ENCODE measurements at places on chromosomes 5 and 9. TPM values are rescaled to one million over a fixed set of nuclear protein-coding genes. Genes with fewer than 3 reads are reported as not detected.

DNA sequence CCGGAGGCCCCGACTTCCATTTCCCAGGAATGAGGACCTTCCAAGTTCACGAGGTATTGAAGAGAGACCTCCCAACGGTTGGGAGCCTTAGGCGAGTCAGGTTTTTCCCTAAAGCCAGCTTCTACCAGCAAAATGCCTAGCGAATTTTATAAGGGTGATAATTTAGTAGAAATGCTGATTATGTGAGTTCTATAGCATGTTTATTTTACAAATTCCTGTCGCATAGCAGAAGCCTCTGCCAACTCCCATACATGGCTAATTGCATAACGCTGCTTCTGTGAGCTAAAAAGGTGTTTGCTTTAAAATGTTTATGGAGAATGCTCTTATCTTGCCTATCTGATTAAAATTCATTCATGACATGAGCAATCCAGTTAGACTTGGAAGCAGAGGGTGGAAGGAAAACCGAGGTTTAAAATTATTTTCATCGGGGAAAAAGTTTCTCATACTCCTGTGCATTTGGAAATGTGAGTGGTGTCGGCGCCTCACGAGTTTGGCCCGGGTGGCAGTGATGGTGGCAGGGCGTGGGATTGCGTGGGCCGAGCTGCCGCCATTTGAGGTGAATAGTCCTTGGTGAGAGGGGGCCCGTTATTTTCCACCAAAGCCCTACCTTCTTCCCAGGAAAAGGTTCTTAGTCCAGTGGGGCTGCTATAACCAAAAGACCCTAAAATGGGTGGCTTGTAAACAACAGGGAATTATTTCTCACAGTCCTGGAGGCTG is 104.4 kb upstream of the FCN2 start:
- DNase-seq: no peak

DNA sequence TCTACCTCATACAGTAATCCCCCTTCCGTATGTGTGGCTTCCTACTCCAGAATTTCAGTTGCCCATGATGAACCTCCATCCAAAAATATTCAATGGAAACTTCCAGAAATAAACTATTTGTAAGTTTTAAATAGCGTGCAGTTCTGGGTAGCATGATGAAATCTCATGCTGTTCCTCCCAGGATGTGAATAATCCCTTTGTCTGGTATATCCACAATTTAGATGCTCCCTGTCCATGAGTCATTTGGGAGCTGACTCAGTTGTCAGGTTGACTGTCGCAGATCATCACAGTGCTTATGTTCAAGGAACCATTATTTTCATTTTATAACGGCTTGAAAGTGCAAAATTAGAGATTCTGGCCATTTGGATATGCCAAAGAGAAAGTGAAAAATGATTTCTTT is 290.1 kb upstream of the CDH9 start:
- no peak for DNase-seq

- DNase-seq: peak; percentile 75
Observed at GRCh38 chr9:109498195-109499092, at the start of gene PTPN3. Gene PTPN3 (minus strand): TSS chr9:109498307. CDS start chr9:109463434, 34,873 bp downstream.

DNA sequence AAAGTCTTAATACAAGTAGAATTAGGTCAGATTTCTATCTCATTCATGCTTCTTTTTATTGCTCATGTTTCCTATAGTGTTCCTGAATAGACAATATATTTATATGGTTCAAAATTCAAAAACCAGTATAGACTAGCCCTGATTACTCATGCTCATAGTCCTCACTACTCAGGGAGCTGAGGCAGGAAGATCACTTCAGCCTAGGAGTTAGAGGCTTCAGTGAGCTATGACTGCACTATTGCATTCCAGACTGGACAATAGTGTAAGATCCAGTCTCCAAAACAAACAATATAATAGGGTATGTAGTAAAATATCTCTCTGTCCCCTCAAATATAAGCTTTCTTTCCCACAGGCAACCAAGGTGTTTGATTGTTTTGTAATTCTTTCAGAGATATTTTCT is 2.4 kb downstream of the ANKRD31 start:
- DNase-seq: no peak

- DNase-seq: no peak
Observed at GRCh38 chr9:38401994-38402393, 9.5 kb downstream of the ALDH1B1 start.

GRCh38 chr9:92807031-92807756 is 42.6 kb upstream of the BICD2 start:
- no peak for DNase-seq

GRCh38 chr5:74243634-74244033 is 396.9 kb downstream of the ENC1 start:
- DNase-seq: no peak

DNA sequence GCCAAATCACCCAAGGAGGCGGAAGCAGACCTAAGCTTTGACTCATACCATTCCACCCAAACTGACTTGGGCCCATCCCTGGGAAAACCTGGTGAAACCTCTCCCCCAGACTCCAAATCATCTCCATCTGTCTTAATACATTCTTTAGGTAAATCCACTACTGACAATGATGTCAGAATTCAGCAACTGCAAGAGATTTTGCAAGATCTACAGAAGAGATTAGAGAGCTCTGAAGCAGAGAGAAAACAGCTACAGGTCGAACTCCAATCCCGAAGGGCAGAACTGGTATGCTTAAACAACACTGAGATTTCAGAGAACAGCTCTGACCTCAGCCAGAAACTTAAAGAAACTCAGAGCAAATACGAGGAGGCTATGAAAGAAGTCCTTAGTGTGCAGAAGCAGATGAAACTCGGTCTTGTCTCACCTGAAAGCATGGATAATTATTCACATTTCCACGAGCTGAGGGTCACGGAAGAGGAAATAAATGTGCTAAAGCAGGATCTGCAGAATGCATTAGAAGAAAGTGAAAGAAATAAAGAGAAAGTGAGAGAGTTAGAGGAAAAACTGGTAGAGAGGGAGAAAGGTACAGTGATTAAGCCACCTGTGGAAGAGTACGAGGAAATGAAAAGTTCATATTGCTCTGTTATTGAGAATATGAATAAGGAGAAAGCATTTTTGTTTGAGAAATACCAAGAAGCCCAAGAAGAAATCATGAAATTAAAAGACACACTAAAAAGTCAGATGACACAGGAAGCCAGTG is 15.8 kb upstream of the TTC23L start:
- DNase-seq: no peak

- DNase-seq: no peak
Observed at GRCh38 chr5:173673295-173674101, 57.0 kb upstream of the BOD1 start.

DNA sequence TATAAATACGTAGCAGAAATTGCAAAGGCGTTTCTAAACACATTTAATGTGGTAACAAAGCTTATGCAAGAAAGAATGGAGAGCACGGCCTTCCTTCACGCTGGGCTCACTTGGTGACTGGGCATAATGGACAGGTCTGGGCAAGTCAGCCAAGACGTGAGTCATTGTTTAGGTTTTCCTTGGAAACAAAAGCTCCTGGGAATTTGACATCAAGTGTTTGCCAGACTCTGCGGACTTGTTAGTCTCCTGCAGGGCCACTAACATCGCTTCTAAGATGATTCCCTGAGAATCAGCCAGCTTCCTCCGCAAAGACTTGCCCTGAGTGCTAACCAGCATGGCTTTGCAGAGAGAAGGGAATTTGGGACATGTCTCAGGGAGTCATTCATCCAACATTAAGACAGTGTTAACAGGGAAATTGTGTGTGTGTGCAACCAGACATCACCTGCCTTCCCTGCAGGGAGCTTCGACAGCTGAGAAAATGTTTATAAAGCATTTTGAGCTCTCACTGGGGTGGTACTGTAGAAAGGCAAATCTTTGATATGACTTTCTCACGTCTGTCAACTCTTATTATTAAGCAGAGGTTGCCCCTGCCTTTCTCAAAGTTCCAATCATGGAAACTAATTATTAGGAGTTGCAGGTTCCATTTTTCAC is 182.5 kb downstream of the NTRK2 start:
- DNase-seq: peak; percentile 55

- no peak for DNase-seq
Observed at GRCh38 chr5:32462618-32463017, 18.1 kb upstream of the ZFR start.

- no peak for DNase-seq
Observed at GRCh38 chr5:9869616-9870288, 239.6 kb upstream of the TAS2R1 start.

DNA sequence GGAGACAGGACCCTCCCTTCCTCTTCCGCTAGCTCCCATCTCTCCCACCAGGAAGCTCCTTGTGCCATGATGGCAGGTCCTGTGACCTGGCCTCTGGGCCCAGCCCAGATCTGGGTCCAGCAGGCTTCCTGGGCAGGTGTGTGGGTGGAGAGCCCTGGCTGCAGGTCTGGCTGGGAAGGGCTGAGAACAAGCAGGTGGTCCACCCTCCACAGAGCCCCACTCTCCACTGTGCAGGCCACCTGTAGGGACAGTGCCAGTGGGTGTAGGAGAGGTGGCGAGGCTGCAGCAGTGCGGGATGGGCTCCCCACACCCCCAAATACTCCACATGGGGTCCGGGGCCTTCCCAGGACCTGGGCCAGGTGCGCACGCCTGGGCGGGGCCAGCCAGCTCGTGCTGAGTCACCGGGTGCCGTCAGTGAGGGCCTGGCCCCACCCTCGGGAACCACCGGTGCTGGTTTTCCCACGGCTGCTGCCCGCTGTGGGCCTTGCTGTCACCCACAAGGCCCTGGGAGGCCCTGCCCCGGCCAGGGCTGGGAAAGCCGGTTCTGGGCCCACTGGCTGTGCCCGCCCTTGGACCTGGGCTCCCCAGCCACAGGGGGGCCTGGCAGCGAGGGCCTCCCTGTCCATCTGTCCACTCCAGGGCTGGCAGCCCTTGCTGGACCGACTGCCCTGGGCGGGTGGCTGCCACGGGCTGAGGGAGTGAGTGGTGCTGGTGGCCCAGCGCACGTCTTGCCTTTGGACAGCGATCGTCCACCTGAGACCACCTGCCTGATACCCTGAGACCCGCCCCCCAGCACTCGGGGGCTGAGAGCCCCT is 9.3 kb upstream of the NRARP start:
- peak; percentile 62 for DNase-seq

GRCh38 chr5:163894645-163895044 is 389.2 kb downstream of the MAT2B start:
- no peak for DNase-seq

DNA sequence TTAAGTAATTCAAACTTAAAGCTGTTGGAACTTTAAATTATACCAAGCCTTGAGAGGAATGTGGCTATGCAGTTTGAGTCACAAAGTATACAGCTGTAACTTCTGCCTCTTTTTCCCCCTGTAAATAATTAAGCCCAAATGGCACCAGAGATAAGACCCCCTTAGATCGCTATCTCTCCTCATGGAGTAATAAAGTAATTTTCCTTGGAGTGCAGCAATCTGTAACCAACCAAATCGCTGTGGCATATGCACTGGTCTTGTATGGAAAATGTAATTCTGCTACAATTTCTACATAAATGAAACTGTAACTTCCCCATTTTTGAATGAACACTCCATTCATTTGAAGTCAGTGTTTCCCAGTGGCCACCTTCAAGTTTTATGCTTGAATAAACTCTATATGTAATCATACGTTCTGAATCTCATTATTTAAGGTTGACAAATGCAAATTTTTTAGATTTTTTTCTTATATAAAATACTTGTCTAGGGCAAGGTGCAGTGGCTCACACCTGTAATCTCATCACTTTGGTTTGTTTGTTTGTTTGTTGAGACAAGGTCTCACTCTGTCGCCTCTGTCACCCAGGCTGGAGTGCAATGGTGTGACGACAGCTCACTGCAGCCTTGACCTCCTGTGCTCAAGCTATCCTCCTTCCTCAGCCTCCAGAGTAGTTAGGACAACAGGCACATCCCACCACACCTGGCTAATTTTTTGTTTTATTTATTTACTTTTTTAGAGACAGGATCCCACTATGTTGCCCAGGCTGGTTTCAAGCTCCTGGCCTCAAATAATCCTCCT is 12.3 kb downstream of the SUSD1 start:
- no peak for DNase-seq

DNA sequence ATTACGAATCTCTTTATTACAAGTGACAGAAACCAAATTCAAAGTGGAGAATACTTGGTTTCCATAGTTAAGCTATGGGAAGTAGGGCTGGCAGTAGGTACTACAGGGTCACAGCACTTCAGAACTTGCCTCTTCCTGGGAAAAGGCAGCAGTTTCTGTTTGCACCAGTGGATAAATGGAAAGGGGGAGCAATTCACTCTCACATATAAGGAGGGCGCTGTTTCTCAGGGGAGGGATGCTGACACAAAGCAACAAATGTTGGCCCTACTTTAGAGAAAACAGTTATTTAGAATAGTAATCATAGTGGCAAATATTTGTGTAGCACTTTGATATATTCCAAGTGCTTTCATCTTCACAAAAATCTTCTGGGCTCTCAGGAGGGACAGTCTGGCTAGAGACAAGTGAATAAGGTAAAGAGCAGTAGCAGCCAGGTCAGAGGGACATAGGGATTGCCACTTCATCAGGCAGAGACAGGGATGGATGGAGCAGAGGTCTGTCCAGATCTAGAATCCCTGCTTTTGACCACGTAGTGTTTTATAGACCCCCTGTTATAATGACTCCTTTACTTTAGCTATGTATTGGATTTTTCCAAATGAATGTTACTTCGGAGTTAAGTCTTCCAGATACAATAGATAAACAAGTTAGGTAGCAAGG is 554.8 kb upstream of the SGCD start:
- DNase-seq: no peak

DNA sequence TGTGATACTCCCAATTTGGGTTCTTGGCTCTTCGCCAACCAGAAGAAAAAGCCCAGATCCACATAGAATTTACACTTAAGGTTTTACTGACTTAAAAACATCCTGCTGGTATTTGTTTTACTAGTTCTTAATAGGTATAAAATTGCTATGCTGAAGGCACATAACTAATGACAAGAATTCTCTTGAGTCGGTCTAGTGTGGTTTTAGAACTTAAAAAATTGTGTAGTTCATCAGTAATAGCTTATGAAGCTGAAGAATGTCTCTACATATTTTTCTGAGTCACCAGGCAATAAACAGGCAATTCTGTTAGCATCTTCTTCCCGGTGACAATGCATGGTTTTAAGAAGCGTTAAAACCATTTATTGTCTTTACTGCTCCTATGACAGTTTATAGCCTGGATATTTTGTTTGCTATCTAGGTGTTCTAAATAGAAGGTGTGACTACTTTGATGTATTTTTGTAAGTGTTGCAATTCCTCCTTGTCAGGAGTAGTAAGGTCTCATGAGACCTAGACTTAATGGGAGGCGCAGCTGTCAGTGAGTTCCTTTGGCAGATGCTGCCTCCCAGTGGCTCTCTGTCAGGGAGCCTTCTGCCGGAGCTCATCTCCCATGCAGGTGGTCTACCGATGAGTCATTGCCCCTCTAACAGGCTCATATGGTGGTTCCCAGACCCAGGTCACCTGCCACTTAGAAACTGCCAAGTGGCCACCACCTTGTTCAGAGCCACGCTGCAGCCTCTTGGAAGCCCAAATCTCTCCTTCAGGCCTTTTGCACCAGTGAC is 173.8 kb downstream of the MAST4 start:
- DNase-seq: peak; percentile 55

GRCh38 chr9:78807286-78807685 is 510.4 kb downstream of the PSAT1 start:
- DNase-seq: no peak

The NMUR2 gene
- not detected for total RNA-seq

The SOHLH1 gene
- total RNA-seq: not detected

The PCDHGA5 gene
- 4.7 TPM for total RNA-seq

The OSTF1 gene
- total RNA-seq: 26.4 TPM

The CER1 gene
- not detected for total RNA-seq

The PFN3 gene
- not detected for total RNA-seq

The DMRTA1 gene
- 0.59 TPM for total RNA-seq

The NPR3 gene
- total RNA-seq: 70.5 TPM

All from right cardiac atrium (tissue), 5 donors.